AG08396 (cell line): ENCODE measurements at places on chromosomes 6 and 20.
A peak's percentile ranks its signal among the peaks of the same experiment; 100 is the strongest.

DNA sequence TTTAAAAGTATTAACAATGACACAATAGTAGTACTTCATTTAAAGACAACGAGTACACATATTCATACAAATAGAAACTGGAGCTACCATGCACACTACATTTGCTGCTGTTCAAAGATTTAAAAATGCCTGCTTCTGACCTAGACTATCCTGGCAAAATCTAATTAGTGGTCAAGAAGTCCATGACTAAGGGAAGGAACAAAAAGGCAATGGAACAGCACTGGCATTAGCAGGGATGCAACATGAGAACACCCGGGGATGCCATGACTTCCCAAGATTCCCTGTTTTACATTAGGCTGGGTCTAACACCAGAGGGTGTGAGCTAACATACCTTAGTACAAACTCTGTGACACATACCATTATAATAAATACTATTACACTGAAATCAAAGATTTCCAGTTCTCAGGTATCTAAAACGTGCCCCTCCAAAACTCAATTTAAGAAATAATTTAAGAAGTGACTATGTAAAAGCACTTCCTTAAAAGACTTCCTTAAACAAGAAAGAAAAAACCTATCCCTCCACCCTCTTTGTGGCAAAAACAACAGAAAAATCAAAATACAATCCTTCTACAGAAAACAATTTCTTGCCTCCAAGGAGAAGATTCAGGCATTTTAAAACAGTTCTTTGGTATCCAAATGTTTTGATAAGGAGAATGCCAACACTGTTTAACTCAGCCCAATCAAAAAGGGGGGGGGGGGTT is 25.5 kb downstream of the CHD6 start:
- DNase-seq = no peak

DNA sequence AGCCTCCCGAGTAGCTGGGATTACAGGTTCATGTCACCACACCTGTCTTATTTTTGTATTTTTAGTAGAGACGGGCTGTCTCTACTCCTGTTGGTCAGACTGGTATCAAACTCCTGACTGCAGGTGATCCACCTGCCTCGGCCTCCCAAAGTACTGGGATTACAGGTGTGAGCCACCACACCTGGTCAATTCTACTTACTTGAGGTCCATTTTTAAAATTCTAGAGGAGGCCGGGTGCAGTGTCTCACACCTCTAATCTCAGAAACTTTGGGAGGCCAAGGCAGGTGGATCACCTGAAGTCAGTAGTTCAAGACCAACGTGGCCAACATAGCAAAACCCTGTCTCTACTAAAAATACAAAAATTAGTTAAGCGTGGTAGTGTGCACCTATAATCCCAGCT is 7.8 kb downstream of the RIPOR3 start:
- DNase-seq = no peak

- DNase-seq = no peak
These were observed 36.9 kb upstream of the VSTM2L start for GRCh38 chr20:37866051-37866450.

DNA sequence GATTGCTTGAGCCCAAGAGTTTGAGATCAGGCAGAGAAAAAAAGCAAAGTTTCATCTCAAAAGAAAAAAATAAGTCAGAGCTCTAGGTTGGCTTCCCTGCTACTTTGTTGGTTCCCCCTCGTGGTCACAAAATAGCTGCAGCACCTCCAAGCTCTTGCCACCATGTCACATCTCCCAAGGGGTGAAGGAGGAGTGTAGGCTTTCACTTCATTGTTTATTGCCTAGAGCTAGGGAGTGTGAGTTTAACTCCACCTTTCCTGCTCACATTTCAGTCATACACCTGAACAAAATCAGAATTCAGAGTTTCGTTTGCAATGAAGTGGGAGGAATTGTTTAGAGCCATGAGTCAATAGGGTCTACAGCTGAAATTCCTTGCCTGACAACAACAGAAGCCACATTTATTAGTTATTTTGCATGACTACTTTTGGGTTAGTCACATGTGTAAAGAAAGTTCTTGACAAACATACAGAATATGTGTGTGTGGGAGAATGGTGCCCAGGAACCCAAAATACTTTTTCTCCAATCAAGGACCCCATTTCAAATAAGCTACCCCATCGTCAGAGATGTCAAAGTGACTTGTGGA is 56.2 kb upstream of the UFL1 start:
- no peak for DNase-seq

DNA sequence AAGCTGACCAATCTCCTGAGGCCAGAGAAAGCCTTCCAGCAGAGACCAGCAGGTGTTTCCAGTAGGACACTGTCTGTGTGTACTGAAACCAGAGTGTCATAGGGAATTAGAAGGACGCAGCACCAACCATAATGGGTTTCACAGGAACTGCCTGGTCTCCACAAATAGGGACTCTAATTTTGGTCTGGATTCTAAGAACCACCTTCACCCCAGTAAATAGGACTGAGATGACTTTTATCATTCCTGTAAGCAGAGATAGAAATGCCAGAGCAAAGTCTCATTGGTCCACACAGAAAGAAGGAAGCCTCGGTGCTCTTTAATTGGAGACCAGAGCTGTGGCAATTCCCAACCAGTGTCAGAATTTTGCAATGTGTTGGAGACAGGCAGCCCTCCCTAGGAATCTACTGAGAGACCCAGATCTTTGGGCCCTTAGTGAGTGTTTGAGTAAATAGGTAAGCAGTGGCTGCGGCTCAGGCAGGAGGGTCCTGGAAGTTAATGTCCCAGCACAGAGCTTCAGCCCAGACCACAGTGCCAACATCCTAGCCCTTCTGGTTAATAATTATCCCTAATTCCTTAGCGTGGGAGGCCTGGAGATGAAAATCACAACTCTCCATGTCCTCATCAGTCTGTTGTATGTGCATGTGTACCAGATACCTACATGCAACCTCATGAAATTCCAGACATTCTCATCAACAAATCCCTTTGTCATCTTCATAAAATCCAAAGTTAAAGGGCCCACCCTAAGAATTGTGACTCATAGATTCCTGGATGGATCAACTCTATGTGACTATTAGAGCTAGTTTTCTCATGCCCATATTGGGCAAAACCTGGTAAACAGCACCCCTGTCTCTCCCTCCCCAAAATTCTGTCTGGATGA is 81.2 kb downstream of the UNC5CL start:
- DNase-seq = peak; percentile 51

DNA sequence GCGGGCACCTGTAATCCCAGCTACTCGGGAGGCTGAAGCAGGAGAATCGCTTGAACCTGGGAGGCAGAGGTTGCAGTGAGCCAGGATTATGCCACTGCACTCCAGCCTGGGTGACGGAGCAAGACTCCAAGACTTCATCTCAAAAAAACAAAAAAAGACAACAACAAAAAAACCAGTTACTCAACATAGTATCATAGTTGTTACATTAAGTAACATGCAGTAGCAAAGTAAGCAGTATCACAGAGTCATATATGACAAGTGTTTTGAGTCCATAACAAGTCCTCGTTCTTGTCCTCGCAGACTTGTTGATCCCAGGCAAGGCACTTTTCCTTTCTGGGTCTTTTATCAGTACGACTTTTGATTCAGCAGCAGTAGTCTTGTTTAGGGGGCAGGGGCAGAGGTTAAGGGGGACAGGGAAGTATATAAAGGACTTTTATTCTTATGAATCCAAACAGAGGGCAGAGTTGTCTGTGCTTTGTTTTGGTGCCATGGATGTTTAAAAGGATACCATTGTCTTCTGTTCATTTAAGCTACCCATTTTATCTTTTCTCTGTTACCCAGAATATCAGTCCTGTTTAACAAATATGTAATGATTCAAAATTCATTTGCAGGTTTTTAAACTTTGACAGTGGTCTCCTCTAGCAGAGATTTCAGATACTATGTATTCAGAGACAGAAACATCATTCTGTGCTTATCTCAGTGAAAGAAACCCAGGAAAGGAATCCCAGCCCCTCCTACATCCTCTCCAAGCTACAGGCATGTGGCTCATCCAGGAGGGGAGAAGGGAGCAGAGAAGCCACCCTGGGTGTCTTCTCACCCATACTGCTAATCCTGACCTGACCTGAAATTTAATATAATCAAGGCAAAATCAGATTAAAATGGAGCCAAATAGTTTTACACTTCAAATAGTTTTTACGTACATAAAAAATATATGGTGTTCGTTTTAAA is 137.9 kb upstream of the EDN1 start:
- DNase-seq = no peak
